Activated T-helper 17 cell treated with anti-CD3 and anti-CD28 coated beads, Interleukin-2, amount 50 U/mL, for 72 hours (primary cell): ENCODE measurements at places on chromosomes 2 and 18.

DNA sequence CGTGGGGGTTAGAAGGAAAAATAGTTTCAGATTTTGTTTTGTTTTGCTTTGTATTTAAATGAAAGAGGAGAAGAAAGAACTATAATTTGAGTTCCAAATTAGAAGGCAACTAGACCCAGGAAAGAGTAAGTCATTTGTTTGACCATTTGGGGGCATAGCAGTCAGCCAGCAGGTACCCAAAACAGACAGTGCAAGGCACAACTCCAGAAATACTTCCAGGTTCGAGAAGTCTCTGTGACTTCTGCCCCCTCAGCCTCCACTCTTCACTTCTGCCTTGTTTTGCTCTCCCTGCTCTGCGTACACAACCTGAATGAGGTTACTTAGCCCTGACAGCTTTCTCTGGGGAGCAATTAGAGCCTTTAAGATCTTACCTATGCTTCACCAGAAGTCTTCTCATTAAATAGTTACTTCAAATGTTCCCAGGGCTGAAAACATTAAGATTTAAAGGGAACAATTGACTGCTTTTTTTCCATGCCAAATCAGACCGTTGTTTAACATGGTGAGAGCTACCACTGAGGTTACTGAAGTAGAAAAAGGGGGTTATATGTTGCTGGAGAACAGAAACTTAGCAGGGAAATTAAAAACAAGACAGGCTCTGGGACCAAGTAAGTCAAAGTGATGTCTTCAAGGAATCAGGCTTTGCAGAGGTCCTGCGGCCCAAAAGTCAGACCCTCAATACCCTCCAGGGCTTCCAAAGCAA is 216.9 kb downstream of the BCL11A start:
- no peak for ATAC-seq

GRCh38 chr2:15615301-15615920 is 23.7 kb downstream of the DDX1 start:
- no peak for ATAC-seq

- no peak for ATAC-seq
Observed at GRCh38 chr2:109392816-109393661, 220.7 kb downstream of the SEPTIN10 start.

- ATAC-seq, result peak; percentile 85
Observed at GRCh38 chr2:182642328-182642727, 73.7 kb upstream of the DNAJC10 start.

DNA sequence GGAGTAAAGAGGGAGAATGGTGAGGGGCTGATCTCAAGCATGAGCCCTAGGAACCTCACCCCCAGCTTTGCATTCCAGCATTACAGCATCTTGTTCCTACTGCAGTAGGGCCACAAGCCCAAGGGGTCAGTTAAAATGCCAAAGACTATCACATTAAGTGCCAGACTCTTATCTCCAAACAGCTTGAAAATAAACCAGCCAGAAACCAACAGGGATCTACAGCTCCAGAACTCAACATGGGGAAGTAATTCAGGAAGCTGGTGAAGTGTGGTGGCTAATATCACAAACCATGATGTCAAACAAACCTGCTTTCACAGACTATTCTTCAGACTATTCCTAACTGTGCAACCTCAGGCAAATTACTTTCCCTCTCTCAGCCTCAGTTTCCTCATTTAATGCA is 278.3 kb downstream of the TNS1 start:
- no peak for ATAC-seq

DNA sequence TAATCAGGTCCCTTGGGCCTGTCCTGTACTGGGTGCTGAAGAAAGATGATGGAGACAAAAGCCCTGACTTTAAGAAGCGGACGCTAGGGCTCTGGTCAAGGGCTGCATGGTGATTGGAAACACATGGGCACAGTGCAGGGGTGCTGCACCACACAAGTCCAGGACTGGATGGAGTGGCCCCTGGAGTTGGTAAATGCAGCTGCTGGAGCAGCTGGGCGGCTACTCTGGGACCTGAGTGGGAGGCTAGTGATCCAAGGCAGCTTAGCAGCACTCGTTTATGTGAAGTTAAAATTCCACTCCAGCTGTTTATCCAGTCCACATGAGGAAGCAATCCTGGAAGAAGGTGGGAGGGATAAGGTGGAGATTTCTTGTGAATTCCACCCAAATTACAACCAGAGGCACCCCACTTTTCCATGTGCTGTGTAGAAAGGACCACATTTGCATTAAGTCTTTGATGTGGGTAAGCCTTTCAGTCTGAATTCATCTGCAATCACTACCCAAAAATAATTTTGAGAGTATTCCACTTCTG is 24.9 kb downstream of the MERTK start:
- no peak for ATAC-seq

DNA sequence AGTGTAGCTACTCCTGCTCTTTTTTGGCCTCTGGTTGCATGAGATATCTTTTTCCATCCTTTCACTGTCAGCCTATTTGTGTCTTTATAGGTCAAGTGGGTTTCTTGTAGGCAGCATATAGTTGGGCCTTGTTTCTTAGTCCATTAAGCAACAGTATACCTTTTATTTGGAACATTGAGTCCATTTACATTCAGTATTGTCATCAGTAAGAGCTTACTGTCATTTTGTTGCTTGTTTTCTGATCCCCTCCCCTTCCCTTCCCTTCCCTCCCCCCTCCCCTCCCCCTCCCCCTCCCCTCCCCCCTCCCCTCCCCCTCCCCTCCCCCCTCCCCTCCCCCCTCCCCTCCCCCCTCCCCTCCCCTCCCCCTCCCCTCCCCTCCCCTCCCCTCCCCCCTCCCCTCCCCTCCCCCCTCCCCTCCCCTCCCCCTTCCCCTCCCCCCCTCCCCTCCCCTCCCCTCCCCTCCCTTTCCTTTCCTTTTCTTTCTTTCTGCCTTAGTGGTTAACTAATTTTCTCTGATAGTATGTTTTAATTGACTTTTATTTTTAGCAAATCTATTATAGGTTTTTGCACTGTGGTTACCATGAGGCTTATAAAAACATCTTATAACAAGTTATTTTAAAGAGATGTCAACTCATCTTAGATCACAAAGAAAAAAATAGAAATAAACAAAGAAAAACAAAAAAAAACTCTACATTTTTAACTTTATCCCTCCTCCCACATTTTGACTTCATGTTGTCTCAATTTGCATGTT is 13.2 kb upstream of the DCDC2C start:
- ATAC-seq, result no peak

DNA sequence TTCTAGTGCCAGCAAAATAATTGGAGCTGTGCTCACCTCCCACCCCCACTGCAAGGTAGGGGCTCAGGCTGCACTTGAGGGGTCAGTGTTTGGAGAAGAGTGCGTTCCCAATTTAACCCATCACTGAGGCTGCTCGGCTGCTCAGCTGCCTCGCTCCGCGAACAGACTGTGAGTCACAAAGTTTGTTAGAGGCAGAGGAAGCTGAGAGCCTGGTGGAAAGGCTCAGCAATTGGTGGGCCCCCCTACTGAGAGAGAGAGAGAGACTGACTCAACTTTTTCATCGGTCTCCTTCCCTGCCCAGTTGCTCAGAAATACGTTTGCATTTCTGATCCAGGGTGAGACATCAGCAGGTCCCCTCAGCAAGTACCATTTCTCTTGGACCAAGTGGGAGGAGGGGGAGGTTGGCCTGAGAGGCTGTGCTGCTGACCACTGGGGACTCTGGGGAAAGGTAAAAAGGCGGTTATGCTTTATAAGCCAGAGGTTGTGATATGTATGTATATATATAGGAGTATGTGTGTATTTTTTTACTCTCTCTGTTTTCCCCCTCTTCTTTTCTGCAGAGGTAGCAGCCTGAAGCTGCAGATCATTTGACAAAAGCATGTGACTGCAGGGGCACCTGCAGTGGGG is 1.5 kb downstream of the EFR3B start:
- peak; percentile 37 for ATAC-seq

DNA sequence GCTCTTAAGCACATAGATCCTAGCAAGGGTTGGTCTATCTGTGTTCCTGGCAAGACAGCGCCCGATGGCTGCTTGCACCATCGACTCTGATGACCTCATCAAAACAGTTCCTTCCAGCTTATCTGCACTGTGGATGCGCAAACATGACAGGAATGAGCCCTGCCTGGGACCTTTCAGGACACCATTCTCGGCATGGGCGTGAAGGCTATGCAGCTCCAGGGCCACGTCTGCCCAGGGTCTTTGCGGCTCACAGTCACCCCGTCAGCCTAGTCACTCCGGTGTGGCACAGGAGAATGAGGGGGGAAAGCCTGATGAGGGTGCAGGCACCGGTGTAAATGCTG is 147.8 kb upstream of the TWIST2 start:
- no peak for ATAC-seq

- peak; percentile 43 for ATAC-seq
Observed at GRCh38 chr2:75055820-75056675, 97.6 kb downstream of the POLE4 start.

GRCh38 chr2:241120440-241120839 is 18.4 kb upstream of the MTERF4 start:
- peak; percentile 72 for ATAC-seq

GRCh38 chr2:111035830-111036441 is 84.8 kb upstream of the BCL2L11 start:
- ATAC-seq, result no peak

GRCh38 chr2:102112271-102112670 is 30.3 kb upstream of the IL1R1 start:
- no peak for ATAC-seq

DNA sequence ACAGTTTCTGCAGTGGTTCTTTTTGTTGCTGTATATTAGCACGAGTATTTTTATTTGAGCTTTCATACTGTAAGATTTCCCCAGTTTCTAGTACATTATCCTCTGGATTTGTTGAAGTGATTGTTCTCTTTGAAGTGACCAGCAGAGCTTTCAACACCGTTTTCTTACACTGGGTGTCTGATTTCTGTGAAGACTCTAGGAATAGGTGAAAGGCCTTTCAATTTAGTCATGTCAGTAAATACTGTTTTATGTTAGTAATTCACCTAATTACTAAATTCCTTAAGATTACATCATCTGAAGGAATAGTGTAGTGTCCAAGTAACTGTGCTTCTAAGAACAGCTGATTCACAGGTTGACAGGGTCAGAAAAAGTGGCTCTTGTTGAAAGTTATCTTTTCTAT is 2.3 kb downstream of the PPM1B start:
- no peak for ATAC-seq

DNA sequence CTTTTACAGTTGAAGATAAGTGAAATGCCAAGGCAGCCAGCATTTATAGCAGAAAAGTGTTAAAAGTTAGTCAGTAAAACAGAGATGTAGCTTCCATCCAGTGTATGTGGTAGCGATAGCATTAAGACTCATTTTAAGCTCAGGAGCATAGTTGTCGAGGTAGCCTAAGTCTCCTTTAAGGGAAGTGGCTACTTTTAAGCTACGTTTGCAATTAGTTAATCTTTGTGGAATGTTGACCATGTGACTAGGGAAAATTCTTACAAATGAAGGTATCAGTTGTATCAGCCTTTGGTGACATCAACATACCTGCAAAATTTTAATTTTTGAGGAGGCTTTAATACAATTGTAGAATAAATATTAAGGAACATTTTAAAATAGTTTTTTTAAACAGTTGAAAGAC is 61.9 kb downstream of the LHCGR start:
- ATAC-seq, result no peak

DNA sequence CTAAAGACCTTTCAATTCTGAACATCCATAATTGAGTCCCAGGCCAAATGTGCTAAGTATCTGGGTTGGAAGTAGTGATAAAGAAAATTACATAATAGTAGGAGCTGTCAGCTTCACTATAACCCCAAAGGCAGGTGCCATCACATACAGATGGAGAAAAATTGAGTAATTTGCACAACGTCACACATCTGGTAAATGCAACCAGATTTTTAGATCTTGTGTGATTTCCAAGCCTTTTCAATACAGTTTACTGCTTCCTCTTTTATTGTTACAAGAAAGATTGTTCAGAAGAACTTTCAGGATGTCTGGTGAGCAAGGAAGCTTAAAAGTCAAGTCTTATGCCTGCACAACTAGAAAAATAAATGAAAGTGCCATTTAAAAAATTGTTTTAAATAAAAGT is 62.3 kb downstream of the UBE2E3 start:
- no peak for ATAC-seq

DNA sequence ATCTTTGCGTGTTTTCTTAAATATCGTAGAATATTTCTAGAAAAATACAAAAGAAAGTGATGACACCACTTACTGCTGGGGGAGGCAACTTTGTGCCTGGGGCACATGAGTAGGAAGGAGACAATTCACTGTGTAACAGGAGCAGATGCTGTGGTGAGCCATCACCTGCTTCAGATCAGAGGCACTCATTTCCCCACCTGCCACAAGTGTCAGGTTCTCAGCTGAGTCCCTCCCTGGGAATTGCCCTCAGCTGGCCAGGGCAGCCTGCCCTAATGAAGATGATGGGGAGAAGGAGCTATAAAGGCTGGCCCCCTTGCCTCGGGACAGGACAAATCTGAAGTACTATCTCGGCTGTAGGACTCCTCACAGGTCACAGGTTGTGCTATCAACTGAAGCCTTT is 322.8 kb downstream of the STK39 start:
- ATAC-seq, result no peak

DNA sequence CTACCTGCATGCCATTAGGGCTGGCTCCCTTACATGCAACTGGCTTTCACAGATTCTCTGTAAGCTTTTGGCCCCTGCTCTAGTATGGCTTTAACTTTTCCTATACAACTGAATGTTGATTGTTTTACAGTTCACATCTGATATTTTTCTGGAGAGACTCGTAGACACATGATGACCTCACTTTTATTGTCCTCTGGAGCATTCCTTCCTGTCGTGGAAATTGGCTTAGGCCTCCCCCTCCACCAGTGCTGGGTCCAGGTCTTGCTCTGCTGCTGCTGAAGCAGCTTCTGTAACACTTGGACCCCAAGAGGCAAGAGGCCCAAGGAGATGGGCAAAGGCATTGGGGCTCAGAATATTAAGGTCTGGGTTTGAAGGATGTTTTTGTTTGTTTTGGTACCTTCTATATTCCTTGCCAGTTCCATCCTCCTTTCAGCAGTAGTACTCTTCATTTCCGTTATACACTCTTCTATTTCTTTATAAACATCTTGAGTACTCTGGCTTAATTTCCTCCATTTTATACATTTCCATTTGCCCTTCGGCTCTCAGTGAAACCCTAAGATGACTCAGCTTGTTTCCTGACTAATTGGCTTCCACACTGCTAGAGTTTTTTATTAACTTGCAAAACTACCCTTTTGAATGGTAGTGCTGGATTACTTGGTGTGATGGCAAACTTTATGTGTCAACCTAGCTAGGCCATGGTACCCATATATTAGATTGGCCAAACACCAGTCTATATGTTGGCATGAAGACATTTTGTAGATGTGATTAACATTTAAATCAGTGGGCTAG is 219.8 kb downstream of the CDCA7 start:
- ATAC-seq, result no peak

- no peak for ATAC-seq
Observed at GRCh38 chr2:46273919-46274318, 23.3 kb upstream of the EPAS1 start.

DNA sequence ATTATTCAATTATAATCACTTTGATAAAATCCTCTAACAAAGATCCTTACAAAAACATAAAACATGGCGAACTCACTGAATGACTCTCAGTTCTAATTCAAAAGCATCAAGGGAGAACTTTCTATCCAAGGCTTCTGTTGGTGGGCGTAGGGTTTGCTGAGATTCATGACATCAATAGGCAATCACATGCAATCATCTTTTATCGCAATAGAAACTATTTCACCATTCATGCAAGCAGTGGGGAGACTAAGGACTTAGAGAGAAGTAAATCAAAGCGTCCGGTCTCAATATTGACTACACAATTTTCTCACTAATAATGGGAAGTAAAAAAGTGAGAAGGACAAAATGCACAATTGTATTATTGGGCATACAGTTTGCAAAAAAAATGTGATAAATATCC is 168.7 kb downstream of the SCG2 start:
- ATAC-seq, result no peak

- ATAC-seq, result peak; percentile 54
Observed at GRCh38 chr18:46073474-46074331, 1.6 kb upstream of the PSTPIP2 start.
